ENCODE measurements at places on chromosomes 1 and 21.

- DNase-seq = no peak
Observed at GRCh38 chr1:1120866-1121591, 5.1 kb upstream of the C1orf159 start.

DNA sequence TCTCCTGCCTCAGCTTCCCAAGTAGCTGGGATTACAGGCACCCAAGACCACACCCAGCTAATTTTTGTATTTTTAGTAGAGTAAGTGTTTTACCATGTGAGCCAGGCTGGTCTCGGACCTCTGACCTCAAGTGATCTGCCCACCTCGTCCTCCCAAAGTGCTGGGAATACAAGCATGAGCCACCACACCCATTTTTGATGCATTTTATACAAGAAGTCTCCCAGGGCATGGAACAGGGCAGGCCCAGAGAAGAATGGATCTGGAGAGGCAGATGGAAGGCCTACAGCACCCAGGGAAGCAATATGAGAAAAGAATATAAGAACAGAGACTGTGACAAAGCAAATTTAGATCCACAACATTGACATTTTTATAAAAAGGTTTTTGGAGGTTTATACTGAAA, 18.8 kb upstream of the IFNAR1 start:
- no peak for DNase-seq

DNA sequence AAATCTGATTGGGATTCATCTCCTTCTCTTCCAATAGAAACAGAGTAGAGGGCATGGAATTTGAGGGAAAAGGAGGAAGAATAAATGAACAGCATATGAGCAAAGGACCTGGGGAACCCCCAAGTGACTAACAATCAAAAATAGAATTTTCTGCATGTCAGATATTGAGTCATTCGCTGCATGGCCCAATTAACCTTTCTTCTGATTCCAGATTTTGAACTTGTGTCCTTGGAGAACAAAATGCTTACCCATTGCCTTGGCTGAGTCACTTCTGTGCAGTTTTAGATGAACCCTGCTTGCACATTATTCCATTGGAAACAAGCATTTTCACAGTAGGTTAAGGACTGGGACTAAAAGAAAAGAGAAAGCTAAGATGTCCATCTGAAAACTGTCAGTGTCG, 390.5 kb downstream of the ST6GALNAC3 start:
- DNase-seq = no peak

GRCh38 chr21:43925096-43925481, 60.1 kb downstream of the AGPAT3 start:
- peak; percentile 63 for DNase-seq

- DNase-seq = no peak
Observed at GRCh38 chr21:36229181-36229580, 72.6 kb downstream of the DOP1B start.

GRCh38 chr1:214503553-214503952, 47.8 kb downstream of the PTPN14 start:
- DNase-seq = no peak

- no peak for DNase-seq
Observed at GRCh38 chr21:38269576-38269936, 12.8 kb downstream of the KCNJ15 start.

- DNase-seq = peak; percentile 66
Observed at GRCh38 chr21:37435120-37435519, 68.5 kb downstream of the DYRK1A start.

DNA sequence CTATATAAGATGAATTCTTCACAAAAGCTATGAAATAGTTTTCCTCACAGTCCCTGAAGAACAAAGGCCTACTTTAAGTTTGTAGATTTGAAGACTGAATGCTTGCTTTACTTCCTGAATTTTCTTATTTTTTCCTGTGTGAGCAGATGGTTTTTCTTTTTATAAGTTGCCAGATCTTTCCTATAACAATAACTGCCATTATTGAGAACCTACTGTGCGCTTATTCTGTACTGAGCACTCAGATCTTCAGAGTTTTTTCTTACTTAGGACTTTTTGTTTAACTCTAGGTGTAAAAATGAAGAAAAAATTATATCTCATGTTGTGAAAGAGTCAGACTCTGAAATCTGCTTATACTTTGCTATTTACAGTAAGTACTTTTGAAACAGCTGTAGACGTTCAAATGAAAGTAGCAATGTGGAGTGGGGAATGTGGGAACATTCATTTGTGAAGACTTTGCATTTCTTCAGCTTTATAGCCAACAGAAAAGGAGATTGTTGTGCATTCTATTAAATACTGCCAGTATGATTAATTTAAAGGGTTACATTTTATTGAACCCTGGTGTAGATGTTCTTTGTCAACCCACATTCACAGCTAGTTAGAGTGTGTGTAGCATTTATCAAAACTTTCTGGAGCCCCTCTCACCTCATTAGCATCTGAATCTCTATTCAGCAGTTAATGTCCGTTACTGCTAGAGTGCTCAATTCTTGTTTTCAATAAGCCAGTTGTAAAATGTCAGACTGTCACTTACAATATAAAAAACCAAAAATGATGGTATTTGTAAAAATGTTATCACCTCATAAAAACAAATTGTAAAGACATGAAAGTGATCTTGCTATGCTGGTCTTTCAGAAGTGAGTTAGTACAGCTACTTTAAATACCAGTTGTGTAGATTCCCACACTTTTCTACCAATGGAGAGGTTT, 29.0 kb downstream of the NFIA start:
- no peak for DNase-seq

GRCh38 chr1:33161061-33161681, 20.7 kb downstream of the TRIM62 start:
- peak; percentile 35 for DNase-seq

- no peak for DNase-seq
Observed at GRCh38 chr1:48558366-48558765, 86.4 kb upstream of the SPATA6 start.

GRCh38 chr1:1274299-1274930, 761 bp upstream of the UBE2J2 start:
- no peak for DNase-seq

- peak; percentile 76 for DNase-seq
Observed at GRCh38 chr1:184801503-184801902, 46.8 kb upstream of the EDEM3 start.

DNA sequence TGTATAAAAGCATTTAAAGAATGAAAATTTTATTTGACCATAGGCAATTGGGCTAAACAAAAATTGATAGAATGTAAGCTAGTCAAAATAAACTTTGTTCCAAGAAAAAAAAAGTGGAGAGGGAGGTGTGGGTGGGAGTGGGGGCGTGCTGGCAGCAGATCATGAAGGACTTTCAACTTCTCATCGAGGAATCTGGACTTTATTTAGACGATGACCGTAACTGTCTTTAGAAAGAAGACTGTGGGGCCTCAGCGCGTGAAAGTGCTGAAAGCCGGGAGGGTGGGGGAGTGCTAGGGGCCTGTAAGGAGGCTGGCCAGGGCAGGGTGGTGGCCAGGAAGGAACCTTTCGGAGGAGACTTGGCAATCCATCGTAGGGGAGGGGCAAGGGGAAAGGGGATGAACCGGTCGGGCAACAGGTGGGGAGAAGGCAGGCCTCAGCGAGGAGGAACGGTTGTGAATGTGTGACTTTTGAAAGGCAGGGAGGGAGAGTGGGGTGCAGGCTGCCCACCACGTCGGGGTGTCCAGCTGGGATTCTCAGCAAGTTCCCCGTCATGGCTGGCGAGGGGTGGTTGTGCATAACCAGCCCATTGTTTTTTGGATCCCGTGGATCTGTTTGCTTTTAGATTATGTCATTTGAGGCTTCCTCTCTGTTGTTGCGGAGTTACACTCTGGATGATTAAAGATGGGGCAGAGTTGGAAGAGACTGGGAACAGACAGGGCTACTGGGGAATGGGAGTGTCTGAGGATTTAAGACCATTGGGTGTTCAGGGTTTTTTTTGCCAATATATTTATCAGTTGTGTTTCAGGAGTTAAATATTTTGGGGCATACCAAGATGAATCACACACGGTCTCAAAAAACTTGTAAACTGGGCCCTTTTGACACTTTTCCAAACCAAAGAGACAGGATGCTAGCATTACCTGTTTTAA, 35.5 kb downstream of the HUNK start:
- peak; percentile 40 for DNase-seq

- no peak for DNase-seq
Observed at GRCh38 chr1:231028682-231029081, 11.4 kb downstream of the FAM89A start.

DNA sequence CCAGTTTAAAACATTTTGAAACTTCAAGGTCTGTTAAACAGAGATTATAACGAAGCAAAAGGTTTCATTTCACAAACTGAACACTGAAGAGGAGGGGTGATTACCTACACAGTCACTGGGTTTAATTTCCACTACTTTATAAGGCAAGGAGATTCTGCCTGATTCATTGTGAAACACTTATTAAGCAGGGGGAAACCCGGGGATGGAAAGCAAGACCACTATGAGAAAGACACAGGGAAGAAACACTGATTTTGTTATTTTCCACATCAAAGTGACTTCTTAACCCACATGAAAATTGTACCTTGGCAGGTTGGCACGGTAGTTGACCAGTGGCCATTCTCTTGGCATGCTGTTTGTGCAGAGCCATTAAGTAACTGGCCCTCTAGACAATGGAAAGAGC, 8.1 kb upstream of the F5 start:
- no peak for DNase-seq

DNA sequence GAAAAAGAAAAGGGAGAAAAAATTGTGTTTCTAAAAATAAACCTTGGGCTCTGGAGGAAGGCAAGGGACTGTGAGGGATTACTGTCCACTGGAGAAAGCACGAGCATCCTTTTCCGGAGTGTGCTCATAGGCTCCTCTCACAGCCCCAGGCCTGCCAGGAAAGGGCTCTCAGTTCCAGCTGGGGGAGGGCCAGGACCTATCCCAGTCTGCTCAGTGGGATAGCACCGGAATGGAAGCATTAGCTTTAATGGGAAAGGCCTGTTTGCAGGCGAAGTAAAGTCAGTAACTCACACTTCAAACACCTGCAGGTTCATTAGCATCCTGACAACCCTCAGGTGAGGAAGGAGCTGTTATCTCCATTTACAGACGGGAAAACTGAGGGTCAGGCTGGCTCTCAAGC, 113.9 kb upstream of the USP24 start:
- DNase-seq = no peak
